ENCODE measurements at places on chromosomes 12 and 14.

DNA sequence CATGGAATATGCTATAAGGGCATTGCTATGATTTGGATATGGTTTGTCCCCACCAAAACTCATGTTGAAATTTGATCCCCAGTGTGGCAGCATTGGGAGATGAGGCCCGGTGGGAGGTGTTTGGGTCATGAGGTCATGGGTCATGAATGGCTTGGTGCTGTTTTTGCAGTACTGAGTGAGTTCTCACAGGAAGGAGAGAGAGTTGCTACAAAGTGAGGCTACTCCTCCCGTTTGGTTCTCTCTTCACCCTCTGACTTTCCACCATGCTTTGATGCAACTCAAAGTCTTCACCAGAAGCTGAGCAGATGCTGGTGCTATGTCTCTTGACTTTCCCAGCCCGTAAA, 388.1 kb upstream of the TMPO start:
- no peak for DNase-seq

- no peak for DNase-seq
These were observed 9.3 kb downstream of the ENDOU start for GRCh38 chr12:47715877-47716548.

DNA sequence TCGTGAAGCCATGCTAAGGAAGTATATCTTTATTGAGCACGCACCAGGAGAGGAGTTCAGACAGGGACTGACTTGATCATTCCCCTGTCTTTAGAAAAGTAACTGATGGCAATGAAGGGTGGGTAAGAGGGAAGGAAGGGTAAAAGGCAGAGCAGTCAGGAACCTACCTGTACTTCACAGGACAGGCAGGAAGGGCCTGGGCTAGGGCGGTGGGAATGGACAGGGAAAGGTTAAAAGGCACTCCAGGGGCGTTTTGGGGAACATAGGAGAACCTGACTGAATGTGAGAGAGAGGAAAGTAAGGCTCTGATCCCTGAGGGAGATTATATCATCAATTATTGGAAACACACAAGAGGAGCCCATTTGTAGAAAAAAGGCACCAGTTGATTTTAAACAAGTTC, 3.9 kb downstream of the SLC35E3 start:
- DNase-seq: no peak

DNA sequence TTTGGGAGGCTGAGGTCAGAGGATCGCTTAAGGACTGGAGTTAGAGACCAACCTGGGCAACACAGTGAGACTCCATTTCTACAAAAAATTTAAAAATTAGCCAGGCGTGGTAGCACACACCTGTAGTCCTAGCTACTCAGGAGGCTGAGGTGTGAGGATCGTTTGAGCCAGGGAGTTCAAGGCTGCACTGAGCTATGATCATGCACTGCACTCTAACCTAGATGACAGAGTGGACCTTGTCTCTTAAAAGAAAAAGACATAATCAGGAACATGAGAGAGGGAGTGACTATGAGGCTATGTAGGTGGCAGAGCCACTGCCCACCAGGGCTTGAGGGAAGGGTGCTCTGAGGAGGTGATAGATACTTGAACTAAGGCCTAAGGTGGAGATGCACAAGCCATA, 49.2 kb upstream of the PLXNC1 start:
- no peak for DNase-seq

DNA sequence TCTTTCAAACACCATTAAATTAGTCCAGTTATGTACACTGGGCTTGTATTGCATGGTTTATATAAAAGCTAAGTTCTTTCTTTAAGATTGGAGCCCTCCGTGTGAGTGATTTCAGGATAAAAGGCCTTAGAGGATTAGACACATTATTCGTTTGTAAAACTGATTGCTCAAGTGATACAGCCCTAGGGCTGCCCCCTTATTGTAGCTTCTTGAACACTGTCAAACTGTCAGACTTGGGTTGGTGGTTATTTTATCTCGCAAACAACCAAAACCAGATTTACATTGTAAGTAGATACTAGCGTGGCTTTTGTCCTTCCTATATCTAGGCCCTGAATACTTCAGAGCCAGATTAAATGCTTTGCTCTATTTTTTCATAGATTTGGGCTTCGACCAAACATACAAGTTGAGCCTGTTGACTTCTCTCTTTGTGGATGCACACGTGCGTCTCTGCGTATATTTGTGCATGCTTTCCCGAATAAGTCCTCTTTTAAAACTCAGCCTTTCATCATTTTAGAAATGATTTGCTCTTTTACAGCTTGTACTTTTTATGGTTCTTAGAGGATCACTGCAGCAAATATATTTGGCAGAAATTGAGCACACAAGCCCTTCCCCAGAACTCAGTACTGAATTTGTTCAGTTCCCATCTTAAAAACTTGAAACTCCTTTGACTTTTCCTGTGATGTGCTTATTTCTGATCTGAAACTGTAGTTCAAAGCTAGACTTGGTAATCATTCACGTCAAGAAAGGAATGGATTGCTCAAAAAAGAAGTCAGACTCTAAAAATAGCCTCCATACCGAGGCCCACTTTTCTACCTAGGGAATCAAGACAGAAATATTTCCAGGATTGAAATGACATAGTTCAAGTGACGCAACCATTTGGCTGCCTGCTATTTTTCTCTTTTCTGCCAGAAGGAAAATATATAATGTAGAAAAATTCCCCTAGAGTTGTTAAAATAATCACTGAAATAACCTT, 129.5 kb downstream of the ETV6 start:
- peak; percentile 78 for DNase-seq

GRCh38 chr12:71007781-71008404, 87.4 kb upstream of the PTPRR start:
- no peak for DNase-seq

GRCh38 chr12:25308756-25309155, 58.0 kb upstream of the KRAS start:
- peak; percentile 80 for DNase-seq

- DNase-seq: no peak
These were observed 2.6 kb upstream of the KLRC1 start for GRCh38 chr12:10455766-10456165.

DNA sequence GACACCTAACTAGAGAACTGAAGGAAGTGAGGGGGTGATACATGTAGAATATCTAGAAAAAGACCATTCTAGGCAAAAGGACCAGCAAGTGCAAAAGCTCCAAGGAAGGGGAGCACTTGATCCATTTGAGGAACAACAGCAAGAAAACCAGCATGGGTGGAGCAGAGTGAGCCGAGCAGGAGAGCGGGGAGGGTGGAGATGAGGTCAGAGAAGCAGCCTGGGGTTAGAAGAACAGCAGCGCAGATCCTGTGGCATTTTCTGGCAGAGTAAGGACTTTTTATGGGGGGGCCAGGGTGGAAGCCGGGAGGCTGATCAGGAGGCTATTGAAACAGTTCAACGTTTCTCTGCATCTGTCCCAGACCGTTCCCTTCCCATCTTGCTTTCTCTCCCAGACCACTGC, 24.5 kb upstream of the TMCC3 start:
- no peak for DNase-seq

DNA sequence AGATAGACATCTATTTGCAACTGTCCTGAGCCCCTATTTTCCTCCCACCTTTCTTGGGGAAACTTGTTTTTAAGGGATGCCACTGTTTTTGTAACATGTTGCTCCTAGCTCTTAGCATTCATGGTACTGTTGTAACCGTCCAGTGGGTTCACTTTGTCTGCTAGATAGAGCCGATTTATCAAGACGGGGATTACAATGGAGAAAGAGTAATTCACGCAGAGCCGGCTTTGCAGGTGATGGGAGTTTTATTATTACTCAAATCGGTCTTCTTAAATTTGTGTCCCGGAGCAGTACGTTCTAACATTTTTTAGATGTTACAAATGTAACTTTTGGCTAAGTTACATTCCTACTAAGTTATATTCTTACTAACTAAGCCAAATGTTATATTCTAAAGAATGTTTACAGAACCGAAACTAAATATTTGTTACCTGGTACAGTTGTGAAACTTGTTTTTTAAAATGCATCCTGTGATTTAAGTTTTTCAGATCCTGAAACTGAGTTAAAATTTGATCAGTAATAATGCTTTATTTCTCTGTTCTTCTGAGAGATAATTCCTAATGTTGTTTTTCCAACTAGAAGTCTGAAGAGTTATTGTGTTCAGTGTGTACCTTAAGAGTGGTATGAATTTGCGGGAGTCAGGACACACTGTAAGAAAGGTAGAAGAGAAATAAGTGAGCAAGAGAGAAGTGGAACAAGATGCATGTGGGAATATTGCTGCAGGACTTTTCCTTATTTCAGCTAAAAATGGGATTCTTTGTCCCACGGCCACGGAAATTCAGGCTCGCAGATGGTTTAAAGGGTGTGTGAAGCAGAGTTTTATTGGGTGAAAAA, 20.6 kb upstream of the CLEC2D start:
- DNase-seq: peak; percentile 13

GRCh38 chr14:64979336-64980074, 7.2 kb upstream of the FNTB start:
- peak; percentile 77 for DNase-seq

GRCh38 chr14:36078080-36078479, 98.4 kb downstream of the PTCSC3 start:
- DNase-seq: no peak

GRCh38 chr12:114697741-114698565, 14.0 kb upstream of the TBX3 start:
- no peak for DNase-seq

DNA sequence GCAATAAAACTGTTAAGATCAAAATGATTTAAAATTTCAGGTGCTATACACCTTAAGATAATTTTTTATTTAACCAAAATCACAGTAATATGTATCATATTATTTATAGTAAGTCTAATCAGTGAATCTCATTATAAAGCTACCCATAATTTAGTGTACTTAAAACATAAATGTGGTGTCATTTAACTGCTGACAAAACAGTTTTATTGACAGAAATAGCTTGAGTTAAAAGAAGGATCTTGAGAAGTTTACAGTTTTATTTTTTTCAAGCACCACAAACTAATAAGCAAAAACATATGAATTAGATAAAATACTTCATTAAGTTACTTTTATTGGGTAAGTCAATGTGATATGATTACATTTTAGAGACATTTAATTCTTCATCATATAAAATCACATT, 400.4 kb downstream of the PRKD1 start:
- DNase-seq: no peak

GRCh38 chr12:96701856-96702255, 205.2 kb upstream of the NEDD1 start:
- no peak for DNase-seq

DNA sequence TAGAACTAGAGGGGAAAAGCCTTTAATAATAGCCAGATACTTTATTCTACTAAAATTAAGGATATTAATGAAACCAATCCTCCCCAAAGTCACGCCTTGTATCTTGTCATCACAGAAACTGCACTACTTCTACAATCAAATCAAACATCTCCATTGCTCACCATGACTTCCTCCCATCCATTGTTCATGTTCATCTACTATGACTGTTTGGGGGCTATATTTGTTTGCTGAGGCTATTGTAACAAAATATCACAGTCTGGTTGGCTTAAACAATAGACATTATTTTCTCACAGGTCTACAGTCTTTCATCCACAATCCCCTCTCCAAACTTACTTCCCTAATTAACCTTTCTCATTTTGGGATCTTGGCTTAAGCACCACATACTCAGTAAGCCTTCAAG, 193.6 kb upstream of the FSCB start:
- DNase-seq: no peak

DNA sequence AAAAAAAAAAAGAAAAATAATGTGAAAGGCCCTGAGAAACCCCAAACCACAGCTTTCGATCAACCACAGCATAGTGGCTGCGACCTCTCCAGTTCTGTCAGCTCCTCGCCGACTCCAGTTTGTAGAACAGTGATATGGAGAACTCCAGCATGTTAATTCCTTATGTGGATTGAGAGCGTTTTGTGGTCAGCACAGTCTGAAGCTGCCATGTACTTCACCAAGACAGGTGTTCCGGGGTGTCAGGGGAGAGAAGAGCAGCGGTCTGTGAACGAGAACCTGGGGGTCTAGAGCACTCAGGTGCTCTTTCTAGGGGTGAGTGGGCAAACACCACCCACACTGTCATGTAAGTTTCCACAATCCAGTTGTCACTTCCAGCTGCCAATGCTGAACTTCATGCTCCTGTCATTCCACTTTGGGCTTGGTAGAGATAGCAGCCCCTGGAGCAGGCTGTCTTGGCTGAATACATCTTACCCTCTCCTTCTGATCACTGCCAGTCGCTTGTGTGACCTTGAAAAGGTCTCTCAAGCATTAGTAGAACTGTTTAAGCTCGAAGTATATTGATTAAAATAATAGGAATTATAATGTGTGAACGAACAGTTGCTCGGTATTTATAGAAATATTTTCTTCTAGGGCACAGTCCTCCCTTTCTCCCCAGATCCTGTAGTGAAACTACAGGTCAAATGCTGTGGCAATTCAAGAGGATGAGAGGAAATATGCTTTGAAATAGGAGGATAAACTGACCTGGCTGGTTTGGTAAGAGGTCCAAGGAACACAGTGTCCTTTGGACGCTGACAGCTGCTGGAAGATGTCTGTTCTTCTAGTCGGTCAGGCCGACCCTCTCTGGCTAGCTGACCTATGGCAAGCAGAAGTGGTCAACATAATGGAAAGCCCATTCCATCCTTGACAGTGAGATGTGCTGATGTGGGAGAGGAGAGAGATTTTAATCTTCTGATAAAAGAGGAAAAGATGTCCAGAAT, 15.7 kb upstream of the MAX start:
- no peak for DNase-seq

DNA sequence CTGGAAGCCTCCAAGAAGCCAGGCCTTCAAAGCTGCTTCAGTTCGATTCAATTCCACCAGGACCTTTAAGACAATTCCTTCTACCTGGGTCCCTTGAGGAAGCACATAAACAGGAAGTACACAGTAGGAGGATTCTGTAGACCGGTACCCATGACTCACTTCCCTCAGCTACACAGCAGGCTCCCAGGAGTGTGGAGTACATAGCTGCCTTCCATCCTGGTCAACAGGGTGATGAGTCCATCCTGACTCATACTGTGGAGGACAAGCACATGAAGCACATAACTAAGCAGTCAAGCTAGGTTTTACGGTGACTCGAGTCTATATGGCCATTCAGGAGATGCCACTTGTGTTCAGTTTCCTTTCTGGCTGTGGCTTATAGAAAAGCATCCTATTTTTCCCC, 197.6 kb upstream of the RBM19 start:
- peak; percentile 93 for DNase-seq

- no peak for DNase-seq
These were observed 8.7 kb downstream of the SAV1 start for GRCh38 chr14:50659327-50659974.

DNA sequence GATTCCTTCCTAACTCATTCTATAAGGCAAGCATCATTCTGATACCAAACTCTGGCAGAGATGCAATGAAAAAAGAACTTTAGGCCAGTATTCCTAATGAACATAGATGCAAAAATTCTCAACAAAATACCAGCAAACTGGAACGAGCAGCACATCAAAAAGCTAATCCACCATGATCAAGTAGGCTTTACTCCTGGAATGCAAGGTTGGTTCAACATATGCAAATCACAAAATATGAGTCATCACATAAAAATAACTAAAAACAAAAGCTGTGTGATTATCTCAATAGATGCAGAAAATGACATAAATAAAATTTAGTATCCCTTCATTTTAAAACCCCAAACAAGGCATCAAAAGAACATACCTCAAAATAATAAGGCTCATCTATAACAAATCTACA, 98.9 kb downstream of the ACSS3 start:
- no peak for DNase-seq
